ENCODE measurements at places on chromosomes 3 and 15.

GRCh38 chr3:120440001-120440703 lies 10.6 kb downstream of the FSTL1 start:
- no peak for DNase-seq

DNA sequence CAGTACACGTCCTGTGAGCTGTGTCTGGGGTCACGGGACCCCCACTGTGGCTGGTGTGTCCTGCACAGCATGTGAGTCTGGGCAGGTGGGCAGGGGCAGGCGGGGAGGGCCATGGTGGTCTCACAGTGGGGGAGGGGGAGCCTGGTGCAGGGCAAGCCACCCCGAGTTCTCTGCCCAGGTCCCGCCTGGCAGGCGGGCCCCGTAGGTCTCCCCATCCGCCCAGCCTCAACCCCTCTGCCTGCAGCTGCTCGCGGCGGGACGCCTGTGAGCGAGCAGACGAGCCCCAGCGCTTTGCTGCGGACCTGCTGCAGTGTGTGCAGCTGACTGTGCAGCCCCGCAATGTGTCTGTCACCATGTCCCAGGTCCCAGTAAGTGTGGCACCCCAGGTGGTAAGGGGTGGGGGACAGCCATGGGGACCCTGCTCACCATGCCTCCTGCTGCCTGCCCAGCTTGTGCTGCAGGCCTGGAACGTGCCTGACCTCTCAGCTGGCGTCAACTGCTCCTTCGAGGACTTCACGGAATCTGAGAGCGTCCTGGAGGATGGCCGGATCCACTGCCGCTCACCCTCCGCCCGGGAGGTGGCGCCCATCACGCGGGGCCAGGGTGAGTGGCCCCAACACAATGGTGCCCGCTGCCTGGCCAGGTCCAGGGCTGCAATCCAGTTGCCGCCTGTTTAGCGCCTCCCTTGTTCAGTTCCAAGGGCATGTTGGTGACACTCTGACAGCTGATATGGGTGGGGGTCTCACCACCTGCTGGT lies 21.9 kb downstream of the PLXNA1 start:
- no peak for DNase-seq

- DNase-seq, result peak; percentile 62
These were observed 6.4 kb upstream of the ANKDD1A start for GRCh38 chr15:64905119-64905831.

- no peak for DNase-seq
These were observed 80.6 kb downstream of the CCR1 start for GRCh38 chr3:46127503-46127902.

DNA sequence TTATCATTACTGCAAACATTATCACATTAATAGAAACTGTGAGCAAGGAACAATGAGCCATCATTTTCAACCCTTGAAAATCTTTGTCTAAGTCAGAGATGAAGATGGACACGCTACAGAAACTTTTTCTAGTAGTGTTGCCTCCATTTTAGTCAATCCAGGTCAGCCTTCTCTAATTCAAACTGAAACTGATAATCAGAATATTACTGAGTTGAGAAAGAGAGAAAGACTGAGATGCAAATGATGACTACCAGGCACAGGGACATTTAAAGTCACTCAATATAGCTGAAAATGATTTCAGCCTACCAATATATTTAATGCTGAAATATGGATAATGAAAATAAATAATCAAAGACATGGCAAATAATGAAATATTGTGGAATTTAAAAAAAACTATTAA lies 261.4 kb downstream of the GBE1 start:
- no peak for DNase-seq

- no peak for DNase-seq
These were observed 133.3 kb downstream of the MYLK start for GRCh38 chr3:123750659-123751420.

DNA sequence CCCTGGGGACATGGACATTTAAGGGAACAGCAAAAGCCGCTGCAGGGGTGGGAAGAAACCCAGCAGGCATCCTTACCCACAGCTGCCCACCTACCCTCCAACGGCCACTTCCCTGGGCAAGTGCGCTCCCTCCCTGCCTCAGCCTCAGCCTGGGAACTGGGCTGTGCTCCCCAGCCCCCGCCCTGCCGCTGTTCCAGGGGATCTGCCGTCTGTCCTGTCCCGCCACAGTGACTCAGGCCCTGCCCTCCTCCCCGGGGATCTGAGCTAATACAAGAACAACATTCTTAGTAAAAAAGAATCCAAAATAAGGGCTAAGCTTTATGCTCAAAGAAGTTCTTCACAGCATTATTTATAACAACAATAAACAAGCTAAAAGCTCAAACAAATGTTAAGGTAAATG lies 7.4 kb upstream of the IQSEC1 start:
- no peak for DNase-seq

GRCh38 chr3:193545304-193545703 lies 9.4 kb downstream of the ATP13A4 start:
- DNase-seq, result no peak

- DNase-seq, result no peak
These were observed 9.0 kb upstream of the STRIT1 start for GRCh38 chr3:155302481-155302880.

DNA sequence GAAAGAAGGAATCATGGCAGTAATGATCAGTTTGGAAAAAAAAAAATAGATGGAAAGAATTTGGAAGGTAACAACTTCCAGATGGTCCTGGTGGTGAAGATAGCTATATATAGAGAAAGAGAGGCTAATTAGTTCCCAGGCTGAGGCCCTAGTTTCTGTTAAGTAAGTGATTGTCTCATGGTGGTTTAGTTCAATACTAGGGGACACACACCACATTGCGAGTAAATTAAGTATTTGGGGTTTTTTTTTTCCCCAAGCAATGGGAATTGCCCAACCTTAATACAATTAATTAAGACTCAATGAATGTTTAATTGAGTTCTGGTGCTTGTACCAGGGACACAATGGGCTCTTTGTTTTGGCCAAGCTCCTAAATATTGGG lies 143.8 kb upstream of the WNT5A start:
- DNase-seq, result no peak

- no peak for DNase-seq
These were observed 79.2 kb downstream of the EFL1 start for GRCh38 chr15:82183121-82184031.

DNA sequence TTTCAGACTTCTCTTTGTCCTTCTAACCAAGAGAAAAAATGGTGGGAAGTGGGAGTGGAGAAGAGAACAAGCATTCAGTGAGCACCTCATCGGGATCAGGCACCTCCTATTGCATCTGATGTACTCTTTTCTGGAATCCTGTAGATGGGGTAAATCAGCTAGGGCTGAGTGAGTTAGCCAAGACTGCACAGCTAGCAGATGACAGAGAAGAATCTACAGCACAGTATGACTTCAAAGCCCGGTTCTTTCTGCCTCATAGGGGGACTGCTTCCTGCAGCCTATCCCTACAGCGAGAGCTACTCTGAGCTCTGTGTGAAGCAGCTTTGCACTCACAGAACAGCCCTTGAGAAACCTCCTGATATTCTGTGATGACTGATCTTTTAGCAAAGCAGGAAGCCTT lies 275.2 kb upstream of the MEIS2 start:
- DNase-seq, result no peak

- DNase-seq, result no peak
These were observed 366.3 kb downstream of the MECOM start for GRCh38 chr3:169297214-169297613.

GRCh38 chr15:73717802-73718201 lies 33.6 kb downstream of the CD276 start:
- DNase-seq, result no peak

DNA sequence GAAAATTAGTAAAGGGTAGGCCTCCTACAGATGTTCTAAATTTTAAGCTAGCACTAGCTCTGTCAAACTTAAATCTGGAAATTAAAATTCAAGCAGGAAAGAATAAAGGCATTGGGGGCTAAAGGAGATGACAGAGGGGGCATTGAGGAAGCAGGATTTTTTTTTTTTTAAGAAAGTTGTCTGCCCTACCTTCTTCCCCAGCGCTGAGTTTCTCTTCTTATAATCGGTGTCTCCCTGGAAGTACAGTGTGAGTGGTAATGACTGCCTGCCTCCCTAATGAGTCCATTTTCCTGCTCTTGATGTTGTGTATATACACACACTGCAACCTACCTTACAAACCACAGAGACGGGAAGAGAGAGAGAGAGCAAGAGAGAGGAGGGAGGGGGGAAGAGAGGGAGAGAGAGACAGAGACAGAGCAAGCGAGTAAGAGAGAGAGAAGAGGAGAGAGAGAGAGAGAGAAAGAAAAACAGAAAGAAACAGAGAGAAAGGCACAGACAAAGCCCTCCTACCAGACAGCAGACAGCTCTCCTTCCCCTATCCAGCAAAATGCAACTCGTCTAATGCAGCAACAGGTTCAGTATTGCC lies 47.0 kb downstream of the ZBTB20 start:
- no peak for DNase-seq

- no peak for DNase-seq
These were observed 17.3 kb downstream of the FAIM start for GRCh38 chr3:138625707-138626365.

GRCh38 chr15:66931768-66932633 lies 133.4 kb upstream of the SMAD3 start:
- no peak for DNase-seq

GRCh38 chr3:128681369-128681829 lies 30.8 kb upstream of the RPN1 start:
- DNase-seq, result no peak

- DNase-seq, result no peak
These were observed 12.9 kb upstream of the FAM3D start for GRCh38 chr3:58679446-58679845.

GRCh38 chr3:16060358-16060852 lies 114.1 kb upstream of the GALNT15 start:
- DNase-seq, result no peak

DNA sequence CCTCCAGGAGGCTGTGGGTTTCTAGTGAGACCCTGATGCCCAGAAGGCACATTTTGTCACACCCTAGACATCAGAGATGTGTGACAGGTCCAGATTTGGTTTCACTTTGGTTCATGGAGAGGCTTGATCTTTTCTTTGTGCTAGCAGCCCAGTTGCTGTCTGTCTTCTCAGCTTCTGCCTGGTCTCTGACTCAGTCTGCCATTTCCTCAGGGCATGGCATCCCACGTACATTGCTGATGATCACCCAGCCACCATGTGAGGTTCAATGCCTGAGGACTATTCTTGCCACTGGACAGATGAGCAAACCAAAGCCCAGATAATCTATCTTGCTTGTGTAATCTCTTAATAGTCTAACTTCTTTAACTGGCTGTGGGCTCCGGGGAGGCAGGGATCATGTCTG lies 144.9 kb upstream of the MRPS22 start:
- no peak for DNase-seq

- peak; percentile 60 for DNase-seq
These were observed 1.3 kb downstream of the TLE3 start for GRCh38 chr15:70096215-70097062.

DNA sequence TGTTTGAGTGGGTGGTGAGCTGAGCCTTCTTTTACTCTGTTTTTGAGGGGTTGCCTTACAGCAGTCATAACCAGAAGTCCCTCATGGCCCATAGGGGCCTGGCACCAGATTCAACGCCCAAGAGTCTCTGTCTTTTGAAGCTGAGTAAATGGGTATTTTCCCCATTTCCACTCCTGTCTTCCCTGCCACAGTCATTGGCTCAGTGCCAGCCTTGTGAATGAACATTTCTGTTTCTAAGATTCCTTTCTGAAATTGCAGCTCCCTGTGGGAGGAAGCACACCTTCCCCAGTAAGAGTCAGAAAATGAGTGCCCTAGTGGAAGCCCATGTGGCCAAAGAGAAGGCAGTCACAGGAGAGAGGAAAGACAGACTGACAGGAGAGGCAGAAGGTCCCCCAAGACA lies 43.7 kb upstream of the POLR2M start:
- DNase-seq, result no peak

- no peak for DNase-seq
These were observed 315.9 kb downstream of the LSAMP start for GRCh38 chr3:116129187-116129946.

DNA sequence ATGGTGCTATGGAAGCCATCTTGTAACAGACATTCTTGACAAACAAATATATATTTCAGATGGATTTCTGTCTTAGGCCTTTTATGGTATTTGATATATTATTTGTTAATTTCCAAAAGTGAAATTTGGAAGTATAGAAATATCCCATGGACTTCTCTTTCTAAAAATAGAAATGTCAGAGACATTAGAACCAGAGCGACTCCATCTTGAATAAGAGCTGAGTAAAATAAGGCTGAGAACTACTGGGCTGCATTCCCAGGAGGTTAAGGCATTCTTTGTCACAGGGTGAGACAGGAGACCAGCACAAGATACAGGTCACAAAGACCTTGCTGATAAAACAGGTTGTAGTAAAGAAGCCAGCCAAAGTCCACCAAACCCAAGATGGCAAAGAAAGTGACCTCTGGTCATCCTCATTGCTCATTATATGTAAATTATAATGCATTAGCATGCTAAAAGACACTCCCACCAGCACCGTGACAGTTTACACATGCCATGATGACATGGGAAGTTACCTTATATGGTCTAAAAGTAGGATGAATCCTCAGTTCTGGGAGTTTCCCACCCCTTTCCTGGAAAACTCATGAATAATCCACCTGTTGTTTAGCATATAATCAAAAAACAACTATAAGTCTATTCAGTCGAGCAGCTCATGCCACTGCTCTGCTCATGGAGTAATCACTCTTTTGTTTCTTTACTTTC lies 146.0 kb downstream of the NEK11 start:
- no peak for DNase-seq

DNA sequence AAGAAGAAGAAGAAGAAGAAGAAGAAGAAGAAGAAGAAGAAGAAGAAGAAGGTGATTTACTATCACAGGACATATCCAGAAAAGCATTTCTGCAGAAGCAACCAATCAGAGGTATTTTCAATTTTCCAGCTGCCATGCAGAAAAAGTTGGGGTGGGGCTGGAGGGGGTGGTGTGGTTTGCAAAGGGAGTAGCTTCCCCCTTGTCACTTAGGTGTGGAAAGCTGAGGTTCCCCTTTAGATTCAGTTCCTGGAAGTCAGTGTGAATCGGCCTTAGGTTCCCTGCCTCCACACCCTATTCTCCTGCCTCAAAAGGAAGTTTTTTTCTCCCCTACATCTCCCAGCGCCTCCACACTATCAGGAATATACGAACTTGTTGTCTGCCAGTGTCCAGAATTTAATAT lies 276.7 kb upstream of the ARRDC4 start:
- no peak for DNase-seq

GRCh38 chr3:57393977-57394376 lies 101.5 kb upstream of the ASB14 start:
- DNase-seq, result no peak

- DNase-seq, result no peak
These were observed 6.1 kb upstream of the SLCO2A1 start for GRCh38 chr3:134035836-134036235.

GRCh38 chr3:122679882-122680474 lies 661 bp upstream of the PARP14 start:
- DNase-seq, result no peak
